Lung (tissue), 17 donors: ENCODE measurements at places on chromosomes 7 and 10.

DNA sequence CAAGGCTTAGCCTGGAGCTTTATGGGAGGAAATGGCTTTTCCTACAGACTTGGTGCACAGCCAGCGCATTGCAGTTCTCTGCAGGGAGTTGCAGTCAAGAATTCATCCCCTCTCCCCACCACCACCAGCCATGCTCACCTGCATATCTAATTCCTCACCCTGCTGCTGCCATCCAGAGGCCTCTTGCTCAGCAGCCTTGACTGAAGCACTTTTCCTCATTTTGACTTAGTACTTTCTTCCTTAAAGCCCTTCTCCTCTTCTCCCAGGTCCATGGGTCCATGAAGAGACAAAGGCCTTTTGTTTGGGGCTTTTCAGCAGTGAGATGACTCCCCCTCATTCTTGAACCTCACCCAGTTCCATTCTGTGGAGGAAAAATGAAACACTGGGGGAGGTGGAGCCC, 39.7 kb upstream of the GPR141 start:
- no peak overlapping the region for H3K4me3 ChIP-seq
- H3K36me3 ChIP-seq: no peaks in the 10 kb centered on the region
- H3K27ac ChIP-seq: no peak overlapping the region
- H3K27me3 ChIP-seq: no peaks in the 10 kb centered on the region

DNA sequence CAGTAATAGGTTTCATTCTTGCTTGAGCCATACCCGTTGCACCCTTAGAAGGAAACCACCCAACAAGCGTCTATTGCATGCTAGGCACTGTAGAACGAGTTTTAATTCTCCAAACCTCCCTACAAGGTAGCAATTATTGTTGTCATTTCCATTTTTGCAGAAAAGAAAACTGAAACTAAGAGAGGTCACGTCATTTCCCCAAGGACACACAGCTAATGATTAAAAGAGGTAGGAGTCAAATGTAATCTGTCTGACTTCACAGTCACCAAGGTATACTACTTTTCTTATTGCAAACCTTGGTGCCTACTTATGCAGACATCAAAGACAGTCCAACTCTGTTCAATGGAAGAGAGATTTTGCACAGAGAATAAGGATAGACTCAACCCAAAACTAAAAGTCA, 49.1 kb upstream of the C1QL3 start:
- H3K36me3 ChIP-seq: no peaks in the 10 kb centered on the region
- H3K27ac ChIP-seq: no peak overlapping the region
- no peaks in the 10 kb centered on the region for H3K4me1 ChIP-seq
- no peak for DNase-seq

GRCh38 chr7:74401137-74401859, 52.4 kb upstream of the GTF2IRD1 start:
- no peak overlapping the region for H3K4me3 ChIP-seq
- no peak overlapping the region for H3K27ac ChIP-seq
- DNase-seq: peak; percentile 73
- peaks cover 5% of the 10 kb centered on the region for H3K36me3 ChIP-seq
- no peaks in the 10 kb centered on the region for H3K27me3 ChIP-seq
- H3K4me1 ChIP-seq: no peaks in the 10 kb centered on the region

DNA sequence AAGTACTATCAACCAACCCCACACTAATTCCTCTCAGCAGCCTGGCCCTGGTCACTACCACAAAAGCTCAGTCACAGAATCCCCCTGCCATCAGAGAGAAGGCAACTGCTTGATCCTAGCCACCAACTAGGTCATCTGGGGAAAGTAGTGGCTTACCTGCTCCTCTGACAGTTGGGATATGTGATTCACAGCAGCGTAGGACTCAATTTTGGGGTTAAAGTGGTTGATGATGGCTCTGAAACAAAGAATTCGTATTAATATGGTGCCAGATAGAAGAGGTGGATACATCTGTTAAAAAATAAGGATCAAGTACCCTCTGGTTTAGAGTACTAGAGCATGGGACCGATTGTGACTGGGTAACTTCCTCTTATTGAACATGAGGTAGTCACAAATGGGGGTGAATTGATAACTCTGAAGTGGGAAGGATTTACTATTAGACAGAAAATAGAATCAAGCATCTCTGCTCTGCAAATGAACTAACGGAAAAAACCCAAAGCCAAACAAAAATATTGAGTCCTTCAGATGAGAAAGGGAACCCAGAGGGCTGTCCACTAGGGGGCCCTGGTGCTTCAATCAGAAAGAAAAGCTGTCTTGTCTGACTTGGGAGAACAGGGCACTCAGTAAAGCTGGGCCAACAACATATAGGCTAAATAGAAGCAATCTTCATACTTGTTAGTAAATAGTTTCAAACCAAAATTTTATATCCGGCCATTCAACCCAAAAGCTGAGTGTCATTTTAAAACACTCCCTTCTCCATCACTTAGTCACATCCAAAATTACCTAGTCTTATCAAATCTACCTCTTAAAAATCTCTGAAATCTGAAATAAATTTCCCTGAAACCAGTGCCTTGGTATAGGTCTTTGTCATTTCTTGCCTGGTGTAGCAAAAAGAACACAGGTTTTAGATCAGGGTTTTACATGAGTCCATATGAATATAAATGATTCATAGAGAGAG, 45.9 kb upstream of the KCNIP2 start:
- no peak overlapping the region for H3K27ac ChIP-seq
- H3K36me3 ChIP-seq: peaks cover 6% of the 10 kb centered on the region

- H3K4me3 ChIP-seq: peak within 1 kb of the TSS; percentile 34
- H3K27me3 ChIP-seq: peaks cover 9% of the 10 kb centered on the region
- H3K4me1 ChIP-seq: peaks cover 4% of the 10 kb centered on the region
Measured at GRCh38 chr7:22356701-22357310, at the start of gene RAPGEF5. Gene RAPGEF5, minus strand, starts transcription at chr7:22357154. Its CDS starts 94 bp downstream, at chr7:22357060.

GRCh38 chr7:47610506-47611044, 28.7 kb upstream of the TNS3 start:
- no peak overlapping the region for H3K27ac ChIP-seq
- no peak overlapping the region for H3K4me3 ChIP-seq
- H3K4me1 ChIP-seq: peaks cover 11% of the 10 kb centered on the region
- H3K36me3 ChIP-seq: no peaks in the 10 kb centered on the region
- DNase-seq: peak; percentile 93

DNA sequence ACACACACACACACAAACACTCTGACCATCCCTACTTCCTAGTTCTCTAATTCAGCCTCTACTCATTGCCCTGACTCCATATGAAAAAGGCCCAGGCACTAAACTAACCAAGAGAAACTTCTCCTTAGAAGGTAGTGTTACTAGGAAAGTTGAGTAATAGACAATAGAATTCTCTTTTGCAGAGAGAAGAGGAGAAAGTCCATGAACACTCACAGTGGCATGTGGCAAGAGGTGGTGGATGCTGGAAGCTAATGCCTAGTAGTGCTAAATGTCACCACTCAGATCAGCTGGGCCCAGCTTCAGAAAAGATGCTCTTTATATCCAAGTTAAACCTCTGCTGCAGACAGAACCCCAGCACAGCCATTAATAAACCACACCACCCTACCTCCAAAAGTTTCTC, 58.2 kb downstream of the SORBS1 start:
- no peaks in the 10 kb centered on the region for H3K27me3 ChIP-seq
- no peaks in the 10 kb centered on the region for H3K36me3 ChIP-seq
- no peak overlapping the region for H3K4me3 ChIP-seq
- no peak overlapping the region for H3K27ac ChIP-seq
- DNase-seq: no peak
